WTC11 (cell line): ENCODE measurements at places on chromosomes 3 and 15.

GRCh38 chr3:141969711-141970110 lies 93.3 kb downstream of the ATP1B3 start:
- no peak for DNase-seq

DNA sequence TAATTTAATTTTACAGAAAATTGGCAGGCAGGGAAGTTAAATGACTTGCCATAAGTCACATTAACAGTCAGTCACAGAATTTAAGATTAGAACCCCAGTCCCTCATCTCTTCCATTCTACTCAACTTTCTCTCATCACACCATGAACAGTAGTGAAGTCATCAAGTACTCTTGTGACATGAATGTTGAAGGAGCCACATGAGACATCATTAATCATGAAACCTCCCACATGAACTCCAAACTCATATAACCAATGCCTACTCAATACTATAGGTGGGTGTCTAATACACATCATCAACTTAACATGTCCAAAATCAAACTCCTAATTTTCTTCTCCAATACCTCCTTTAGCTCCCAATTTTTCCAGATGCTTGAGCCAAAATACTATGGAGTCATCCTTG lies 19.5 kb downstream of the PHC3 start:
- no peak for DNase-seq

- DNase-seq = no peak
Measured at GRCh38 chr3:194320744-194321243, 30.3 kb downstream of the CPN2 start.

GRCh38 chr15:52144656-52145178 lies 32.1 kb upstream of the BCL2L10 start:
- no peak for DNase-seq

- no peak for DNase-seq
Measured at GRCh38 chr3:30522476-30522875, 83.9 kb upstream of the TGFBR2 start.

GRCh38 chr15:51708013-51708412 lies 26.7 kb downstream of the SCG3 start:
- no peak for DNase-seq

DNA sequence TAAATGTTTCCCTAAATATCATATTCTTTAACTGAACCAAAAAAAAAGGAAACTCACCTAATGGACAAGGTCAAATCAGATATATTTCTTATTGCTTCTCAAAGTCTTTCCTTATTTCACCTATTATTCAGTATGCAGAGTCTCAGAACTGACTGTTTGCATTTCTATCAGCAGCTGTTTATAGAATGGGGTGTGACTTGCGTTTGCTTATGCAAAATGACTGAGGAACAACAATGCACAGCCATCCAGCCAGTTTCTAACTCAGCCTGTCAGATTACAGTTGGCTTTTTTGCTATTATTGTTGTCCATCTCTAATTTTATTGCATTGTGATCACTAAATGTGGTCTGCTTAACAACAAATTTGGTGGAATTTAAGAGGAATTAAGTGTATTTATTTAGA lies 40.7 kb downstream of the RAB27A start:
- DNase-seq = no peak

DNA sequence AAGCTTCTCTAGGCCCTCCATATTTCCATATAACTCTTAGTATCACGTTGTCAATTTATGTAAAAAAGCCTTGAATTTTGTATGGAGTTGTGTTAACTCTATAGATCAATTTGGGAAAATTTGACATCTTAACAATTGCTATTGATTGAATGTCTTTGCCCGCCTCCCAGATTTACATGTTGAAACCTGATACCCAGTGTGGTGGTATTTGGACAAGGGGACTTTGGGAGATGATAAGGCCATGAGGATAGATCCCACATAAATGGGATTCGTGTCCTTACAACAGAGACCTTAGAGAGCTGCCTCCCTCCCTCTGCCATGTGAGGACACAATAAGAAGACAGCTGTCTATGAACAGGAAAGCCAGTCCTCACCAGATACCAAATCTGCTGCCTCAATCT lies 21.1 kb upstream of the TNK2 start:
- no peak for DNase-seq

- no peak for DNase-seq
Measured at GRCh38 chr3:188944108-188944507, 227.7 kb upstream of the TPRG1 start.

- no peak for DNase-seq
Measured at GRCh38 chr15:91216000-91216399, 115.9 kb downstream of the SV2B start.

DNA sequence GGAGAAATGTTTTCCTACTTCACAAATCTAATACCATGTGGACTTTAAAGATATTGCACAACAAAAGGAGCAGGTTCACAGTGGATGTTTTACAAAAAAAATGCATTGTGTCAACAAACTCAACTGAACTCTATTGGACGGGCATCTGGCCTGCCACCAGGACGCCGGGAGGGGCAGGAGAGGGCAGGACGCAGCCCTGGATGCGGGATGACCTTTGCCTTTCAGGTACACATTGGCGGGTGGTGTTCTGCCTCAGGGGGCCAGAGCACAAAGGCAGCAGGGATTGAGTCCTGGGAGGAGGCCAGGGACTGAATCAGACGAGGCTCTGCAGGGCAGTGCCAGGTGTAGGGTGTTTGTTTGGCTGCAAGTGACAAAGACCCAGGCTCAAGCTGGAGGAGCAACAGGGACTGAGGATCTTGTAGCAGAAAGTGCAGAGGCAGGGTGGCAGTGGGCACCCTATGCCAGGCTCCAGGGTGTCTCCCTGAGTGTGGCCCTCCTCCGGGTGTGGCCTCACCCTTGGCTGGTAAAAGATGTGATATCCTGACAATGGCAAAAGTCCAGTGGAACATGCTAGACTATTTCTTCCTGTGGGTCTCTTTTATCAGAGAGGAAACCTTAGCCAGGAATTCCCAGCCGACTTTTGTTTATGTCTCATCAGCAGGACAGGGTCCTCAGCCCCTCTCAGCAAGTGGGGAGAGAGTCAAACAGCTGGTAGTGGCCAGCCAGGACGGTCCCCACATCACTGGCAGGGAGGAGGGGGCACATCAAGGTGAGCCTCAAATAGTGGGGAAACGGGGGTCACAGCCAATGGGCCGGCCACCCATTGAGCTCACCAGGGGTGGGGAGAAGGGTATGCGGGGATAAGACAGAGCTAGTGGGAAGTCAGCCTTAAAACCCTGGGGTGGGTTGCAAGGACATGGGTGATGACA lies 29.7 kb upstream of the KLF13 start:
- DNase-seq = no peak

DNA sequence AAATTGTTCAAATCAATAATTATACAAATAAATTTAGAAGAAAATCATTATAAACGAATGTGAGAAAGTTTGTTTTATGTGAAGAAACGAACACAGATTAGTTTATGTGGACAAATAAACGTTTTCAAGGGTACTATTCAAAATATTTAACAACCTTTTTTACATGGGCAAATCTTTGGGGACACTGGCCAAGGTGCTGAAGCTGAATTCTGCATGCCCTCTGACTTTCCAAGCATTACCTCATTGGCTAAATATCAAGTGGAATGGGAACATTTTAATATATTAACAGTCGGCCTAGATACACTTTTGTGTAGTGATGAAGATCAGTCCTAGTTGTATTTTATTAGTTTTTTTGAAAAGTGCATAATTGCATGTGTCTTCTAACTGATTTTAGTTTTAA lies 636.4 kb upstream of the DPPA4 start:
- DNase-seq = no peak
